ENCODE measurements at places on chromosomes 5 and 9.

DNA sequence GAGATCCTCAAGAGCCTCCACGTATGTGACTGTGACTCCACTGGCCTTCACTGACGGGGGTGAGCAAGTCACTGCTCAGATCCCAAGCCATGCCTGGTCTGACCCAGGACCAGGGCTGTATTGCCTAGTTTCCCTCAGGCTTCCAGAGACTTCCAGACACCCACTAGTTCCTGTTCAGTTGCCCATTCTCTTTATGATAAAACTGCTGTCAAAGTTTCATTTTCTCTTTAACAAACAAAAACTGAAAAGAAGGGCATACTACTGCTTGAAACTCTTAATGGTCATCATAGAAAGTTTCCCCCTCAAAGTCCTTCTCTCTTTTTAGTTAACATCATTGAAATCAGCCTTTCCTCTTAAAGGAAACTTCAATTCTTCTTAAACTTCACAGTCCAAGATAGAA lies 105.7 kb upstream of the GHR start:
- DNase-seq, result no peak

- DNase-seq, result no peak
These were observed 119.8 kb upstream of the CDH9 start for GRCh38 chr5:27158171-27158570.

DNA sequence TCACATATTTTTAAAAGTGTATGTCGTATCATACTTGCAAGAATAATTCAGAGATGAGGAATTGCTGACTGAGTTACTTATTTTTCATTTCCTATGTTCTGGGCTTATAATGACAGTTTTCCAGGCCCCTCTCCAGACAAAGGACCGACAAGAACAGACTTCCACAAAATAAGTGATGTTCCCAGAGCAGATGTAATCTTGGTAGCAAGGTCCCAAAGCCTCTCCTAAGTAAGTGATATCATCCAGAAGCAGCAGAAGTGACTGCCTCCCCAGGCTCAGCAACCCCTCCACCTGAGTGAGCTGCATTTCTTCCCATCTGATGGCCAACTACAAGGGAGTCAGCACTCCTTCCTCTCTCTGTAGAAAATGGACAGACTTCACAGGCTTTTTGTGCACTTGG lies 57.1 kb downstream of the SEMA6A start:
- DNase-seq, result no peak

GRCh38 chr5:61257421-61257820 lies 74.6 kb upstream of the ZSWIM6 start:
- no peak for DNase-seq

- no peak for DNase-seq
These were observed 6.6 kb downstream of the SPATA31E1 start for GRCh38 chr9:87889065-87889881.

- no peak for DNase-seq
These were observed 755.8 kb upstream of the EDIL3 start for GRCh38 chr5:85140471-85140870.

DNA sequence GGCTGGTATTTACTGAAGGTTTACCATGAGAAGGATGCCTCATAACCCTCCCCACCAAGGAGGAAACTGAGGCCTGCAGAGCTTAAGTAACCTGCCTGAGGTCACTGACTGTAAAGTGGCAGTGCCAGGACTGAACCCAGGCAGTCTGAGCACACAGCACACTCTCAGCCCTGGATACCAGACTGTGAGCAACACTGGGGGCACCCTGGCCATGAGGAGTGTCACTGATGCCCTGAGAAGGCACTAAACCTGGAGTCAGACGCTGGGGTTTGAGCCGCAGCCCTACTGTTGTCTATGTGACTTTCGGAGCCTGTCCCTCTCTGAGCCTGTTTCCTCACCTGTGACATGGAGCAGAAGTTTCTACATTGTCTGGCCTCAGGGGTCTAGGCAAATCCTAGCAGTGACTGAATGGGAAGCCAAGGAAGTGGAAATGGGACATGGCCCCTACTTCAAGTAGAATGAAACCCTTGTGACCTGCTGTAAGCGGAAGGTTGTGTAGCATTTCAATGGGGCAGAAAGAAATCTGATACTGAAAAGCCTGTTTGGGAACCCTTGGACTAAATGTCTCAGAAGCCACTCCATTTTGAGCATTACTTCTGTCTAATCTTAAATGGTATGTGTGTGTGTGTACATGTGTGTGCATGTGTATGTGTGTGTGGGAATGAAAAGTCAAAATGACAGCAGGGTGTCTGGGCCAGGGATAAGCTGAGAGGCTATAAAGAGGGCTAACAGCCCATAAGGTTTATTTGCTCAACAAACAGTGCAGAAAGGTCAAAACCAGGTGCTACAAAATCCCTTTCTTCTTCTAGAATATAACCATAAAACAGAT lies 36.0 kb downstream of the B4GALT1 start:
- DNase-seq, result no peak

DNA sequence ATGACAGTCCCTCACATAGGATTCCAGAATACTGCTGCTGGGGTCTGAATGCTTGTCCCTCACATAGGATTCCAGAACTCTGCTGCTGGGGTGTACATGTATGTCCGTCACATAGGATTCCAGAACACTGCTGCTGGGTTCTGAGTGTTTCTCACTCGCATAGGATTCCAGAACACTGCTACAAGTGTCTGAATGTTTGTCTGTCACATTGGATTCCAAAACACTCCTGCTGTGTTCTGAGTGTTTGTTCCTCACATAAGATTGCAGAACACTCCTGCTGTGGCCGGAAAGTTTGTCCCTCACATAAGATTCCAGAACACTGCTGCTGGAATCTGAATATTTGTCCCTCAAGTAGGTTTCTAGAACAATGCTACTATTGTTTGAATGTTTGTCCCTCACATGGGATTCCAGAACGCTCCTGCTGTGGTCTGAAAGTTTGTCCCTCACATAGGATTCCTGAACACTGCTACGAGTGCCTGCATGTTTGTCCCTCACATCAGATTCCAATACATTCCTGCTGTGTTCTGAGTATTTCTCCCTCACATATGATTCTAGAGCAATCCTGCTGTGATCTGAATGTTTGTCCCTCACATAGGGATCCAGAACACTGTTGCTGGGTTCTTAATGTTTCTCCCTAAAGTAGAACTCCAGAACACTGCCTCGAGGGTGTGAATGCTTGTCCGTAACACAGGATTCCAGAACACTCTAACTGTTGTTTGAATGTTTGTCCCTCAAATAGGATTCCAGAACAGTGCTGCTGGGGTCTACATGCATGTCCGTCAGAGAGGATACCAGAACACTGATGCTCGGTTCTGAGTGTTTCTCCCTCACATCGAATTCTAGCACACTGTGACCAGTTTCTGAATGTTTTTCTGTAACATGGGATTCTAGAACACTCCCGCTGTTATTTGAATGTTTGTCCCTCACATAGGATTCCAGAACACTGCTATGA lies 200.4 kb downstream of the FOXD4L6 start:
- DNase-seq, result no peak

- DNase-seq, result no peak
These were observed 21.1 kb downstream of the SRFBP1 start for GRCh38 chr5:121982893-121983285.

DNA sequence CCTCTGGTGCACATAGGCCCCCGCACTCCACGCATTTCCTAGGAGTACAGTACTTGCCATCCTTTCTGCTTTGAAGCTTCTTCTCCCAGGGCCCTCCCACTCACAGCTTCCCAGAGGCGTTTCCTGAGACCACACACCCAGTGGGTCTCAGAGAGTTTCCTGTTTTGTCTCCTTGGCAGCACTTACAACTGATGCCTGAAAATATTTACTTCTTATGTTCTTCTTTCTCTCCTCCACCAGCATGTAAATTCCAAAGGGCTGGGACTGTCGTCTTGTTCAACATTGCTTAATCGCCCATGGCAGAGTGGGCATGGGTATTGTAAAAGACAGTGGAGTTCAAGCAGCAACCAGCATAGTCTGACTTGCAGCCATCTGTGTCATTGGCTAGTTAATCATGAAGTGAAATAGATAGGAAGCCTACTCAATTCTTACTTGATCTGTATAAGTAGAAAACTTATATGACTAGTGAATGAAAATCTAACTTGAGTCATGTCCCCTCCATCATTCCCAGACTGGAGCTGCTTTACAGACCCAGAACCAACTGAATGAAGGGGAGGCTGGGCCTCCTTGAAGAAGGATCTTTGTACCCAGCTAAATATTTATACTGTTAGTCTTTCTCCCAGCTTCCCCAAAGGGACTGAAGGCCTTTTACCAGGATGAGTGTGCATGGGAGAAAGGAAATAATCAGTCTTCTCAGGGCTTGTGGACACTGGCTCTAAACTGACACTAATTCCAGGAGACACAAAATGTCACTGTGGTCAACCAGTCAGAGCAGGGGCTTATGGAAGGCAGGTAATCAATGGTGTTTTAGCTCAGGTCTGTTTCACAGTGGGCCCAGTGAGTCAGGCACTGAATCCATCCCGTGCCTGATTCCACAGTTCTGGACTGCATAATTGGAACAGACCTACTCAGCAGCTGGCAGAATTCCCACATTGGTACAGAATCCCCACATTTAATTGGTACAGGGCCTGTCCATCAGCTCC lies 116.4 kb downstream of the SV2C start:
- no peak for DNase-seq

GRCh38 chr9:18056269-18056992 lies 417.5 kb upstream of the ADAMTSL1 start:
- no peak for DNase-seq

DNA sequence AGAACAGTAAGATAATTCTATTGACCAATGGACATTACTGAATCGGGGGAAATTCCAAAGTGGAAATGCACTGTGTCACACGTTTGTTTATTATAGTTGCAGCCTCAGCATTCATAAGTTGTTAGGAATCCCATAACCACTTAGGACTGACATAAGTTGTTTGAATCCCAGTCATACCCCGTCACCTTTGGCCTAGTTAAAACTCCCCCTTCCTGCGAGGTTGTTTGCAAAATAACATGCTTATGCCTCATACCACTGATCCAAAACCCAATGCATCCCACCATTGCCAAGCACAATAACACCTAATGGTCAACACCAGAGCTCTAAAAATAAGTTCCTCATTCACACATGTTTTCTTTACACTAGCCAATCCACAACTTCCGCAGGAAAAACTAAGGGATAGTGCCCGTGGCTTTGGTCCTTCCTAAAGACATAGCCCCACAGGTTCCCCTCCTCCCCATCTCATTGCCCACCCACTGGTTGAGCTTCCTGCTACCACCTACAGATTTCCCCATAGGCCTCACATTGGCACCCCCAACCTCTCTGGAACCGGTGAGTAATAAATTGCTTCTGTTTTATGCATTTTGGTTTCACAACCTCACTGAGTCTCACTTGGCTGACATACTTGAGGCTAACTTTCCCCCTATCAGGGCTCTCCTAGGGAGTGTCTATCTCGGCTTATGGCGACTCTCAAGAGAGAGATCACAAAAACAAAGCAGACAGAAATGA lies 42.3 kb upstream of the MUSK start:
- DNase-seq, result no peak

GRCh38 chr5:170307575-170308465 lies 10.2 kb upstream of the LCP2 start:
- DNase-seq, result no peak

GRCh38 chr9:36166168-36166927 lies 2.8 kb upstream of the CCIN start:
- DNase-seq, result peak; percentile 85

DNA sequence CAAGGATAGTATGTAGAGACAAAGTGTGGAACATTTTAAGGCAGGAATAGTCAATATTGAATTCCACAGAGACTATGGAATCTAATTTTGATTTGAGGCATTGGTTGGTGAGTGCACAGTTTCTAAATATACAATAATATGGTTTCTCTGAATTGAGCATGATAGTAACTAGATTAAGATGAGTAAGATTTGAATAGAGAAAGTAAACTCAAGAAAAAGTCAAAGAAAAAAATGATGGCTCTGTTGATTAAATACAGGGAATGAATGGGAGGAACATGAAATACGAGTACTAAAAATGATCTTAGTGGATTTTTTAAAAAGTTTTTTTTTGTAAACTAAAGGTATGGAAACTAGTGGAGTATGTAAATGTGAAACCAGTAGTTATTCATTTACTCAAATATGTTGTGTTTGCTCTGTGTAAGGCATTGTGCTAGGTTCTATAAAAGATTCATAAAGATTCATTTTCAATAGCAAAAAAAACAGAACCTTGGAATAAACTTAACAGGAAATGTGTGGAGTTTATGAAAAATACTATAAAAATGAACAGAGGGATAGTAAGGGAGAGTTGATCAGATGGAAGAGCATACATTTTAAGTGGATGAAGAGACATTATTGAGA lies 101.2 kb downstream of the ZCCHC7 start:
- DNase-seq, result no peak

GRCh38 chr5:77305956-77306355 lies 95.5 kb downstream of the PDE8B start:
- DNase-seq, result no peak

- DNase-seq, result no peak
These were observed 180.5 kb downstream of the CEMIP2 start for GRCh38 chr9:71587576-71588362.

DNA sequence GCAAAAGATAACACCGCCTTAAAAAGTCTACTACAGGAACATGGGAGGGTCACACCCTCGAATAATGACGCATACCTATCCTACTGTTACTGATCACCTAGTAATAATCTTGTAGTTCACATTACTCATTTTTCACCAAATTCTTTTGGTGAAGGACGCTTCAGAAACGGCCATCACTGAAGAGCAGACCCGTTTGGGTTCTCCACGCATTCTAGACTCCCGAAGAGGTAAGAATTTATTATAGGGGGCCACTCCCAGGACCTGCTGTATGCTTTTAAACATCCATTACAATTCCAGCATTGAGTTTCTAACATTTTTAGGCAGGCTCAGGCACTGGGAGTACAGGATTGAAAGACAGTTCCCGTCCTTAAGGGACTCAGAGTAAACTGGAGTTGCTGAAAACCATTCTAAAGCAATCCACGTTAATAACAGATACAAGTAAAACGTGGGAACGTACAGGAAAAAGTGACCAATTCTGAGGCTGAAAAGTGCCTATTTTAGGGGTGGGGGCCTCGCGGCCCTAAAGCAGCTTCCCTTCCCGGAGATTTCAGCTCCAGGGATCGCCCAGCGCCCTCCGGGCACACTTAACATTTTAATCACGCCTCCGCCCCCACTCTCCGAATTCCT lies at the start of gene FER:
Gene FER, plus strand, starts transcription at position 124 of the 627 bp plus-strand sequence. CDS start 50,286 bp downstream, outside the sequence.
- DNase-seq, result peak; percentile 40

- no peak for DNase-seq
These were observed 18.1 kb upstream of the GPX3 start for GRCh38 chr5:151002250-151002649.

GRCh38 chr5:172723508-172723907 lies 47.5 kb downstream of the DUSP1 start:
- DNase-seq, result no peak

GRCh38 chr9:81344366-81344765 lies 345.0 kb downstream of the TLE1 start:
- no peak for DNase-seq

GRCh38 chr5:114192108-114192507 lies 169.8 kb upstream of the KCNN2 start:
- no peak for DNase-seq

GRCh38 chr9:122055701-122056100 lies 37.4 kb downstream of the TTLL11 start:
- DNase-seq, result no peak

DNA sequence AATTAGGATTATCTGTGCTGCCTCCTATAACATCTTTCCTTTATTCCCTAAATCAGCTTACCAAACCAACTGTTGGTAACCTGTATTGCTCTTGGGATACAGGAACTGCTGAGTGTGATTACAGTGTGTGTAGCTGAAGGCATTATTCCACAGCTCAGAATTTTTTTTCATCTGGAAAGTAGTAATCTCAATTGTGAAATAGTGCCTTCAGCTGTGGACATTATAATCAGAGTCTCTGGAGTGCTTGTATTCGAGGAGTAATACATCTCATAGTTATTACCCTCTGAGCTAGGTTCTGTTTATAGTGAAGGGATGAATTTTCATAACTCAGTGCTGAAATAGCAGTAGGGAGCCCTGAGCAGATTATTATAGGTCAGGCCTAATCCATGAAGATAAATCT lies 199.5 kb downstream of the MAST4 start:
- no peak for DNase-seq
